ENCODE measurements at places on chromosomes 7 and 10.

DNA sequence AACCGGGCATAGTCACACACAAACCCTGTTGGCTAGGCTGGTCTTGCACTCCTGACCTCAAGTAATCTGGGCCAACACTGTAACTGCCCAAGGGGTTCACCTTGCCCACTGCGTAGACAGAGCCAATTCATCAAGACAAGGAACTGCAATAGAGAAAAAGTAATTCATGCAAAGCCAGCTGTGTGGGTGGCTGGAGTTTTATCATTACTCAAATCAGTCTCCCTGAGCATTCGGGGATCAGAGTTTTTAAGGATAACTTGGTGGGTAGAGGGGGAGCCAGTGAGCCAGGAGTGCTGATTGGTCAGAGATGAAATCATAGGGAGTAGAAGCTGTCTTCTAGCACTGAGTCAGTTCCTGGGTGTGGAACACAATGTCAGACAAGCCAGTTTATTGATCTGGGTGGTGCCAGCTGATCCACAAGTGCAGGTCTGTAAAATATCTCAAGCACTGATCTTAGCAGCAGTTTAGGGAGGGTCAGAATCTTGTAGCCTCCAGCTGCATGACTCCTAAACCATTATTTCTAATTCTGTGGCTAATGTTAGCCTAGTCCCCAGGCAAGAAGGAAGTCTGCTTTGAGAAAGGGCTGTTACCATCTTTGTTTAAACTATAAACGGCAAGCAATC, 15.6 kb upstream of the FXYD4 start:
- no peak for DNase-seq

- DNase-seq, result peak; percentile 89
These were observed 2.7 kb upstream of the MUC17 start for GRCh38 chr7:101017064-101017777.

- no peak for DNase-seq
These were observed 131.3 kb downstream of the FAM53B start for GRCh38 chr10:124612611-124613498.

GRCh38 chr10:101286248-101287046, 57.2 kb upstream of the LBX1 start:
- DNase-seq, result no peak

GRCh38 chr7:69981646-69982045, 383.4 kb downstream of the AUTS2 start:
- DNase-seq, result no peak

DNA sequence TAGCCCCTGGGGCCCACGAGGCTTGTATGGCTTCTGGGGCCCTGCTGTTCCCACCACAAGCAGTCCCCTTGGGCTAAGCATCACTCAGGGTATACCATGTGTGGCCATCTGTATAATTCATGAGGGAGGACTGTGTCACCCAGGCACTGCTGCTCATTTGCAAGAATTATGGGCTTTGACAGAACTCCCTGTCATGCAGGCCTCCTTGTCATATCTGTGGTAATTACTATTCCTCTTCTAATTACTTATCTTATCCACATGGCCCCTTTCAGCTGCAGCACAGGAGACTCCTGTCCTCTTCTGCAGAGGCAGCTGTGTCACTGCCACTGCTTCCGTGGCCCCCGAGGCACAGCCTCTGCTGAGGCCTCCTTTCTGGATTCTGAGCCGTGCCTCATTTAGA, 46.3 kb downstream of the LRMDA start:
- no peak for DNase-seq

GRCh38 chr10:18419945-18420344, 231.4 kb downstream of the NSUN6 start:
- no peak for DNase-seq

DNA sequence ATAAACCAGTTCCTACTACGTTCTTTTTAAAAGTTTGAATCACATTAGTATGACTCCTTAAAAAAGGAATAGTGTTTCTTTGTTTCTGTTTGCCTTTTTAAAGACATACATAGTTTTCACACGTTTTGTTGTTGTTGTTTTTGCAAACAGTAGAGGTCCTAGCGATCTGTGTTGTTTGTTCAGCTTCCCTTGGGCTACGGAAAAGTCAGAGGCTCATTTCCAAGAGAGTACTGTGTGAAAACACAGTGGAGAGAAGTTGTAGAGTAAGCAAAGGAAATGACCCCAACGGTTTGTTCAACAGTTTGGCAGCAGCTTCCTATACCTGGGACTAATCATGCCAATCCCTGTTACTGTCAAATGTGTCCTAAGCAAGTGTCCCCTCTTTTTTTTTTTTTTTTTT, 87.1 kb upstream of the STEAP1 start:
- DNase-seq, result no peak

DNA sequence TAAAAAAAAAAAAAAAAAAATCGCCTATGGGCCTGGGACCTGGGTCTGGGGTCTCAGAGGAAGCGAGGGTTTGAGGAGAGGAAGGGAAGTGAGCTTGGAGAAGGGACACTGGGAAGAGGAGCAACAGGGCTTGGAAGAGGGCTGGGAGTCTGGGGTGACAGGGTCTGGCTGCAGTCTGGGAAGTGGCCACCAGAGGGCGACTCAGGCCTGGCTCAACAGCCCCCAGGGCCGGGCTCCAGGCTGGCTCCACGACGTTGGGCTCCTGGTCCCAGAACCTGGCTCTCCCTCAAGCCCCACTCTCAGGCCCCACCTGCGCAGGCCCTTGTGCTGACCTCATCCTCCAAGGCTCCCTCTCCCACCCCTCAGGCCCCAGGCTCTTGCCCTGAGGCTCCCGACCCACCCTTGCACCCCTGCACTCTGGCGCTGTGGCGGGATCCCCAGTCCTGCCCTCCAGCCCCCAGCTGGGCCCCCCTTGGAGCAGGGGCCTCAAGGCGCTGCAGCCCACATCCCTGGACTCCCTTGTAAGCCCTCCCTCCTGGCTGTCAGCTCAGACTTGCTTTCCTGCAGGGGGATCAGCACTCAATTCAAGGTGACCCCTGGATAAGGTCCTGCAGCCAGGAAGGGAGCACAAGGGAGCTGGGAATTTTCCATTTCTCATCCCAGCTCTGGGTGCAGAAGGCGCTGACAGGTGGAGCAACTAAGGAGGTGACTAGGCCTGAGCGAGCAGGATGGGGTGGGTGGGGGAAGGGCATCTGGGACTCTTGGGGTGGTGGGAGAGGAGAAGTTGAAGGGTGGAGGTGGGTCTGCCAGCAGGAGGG, 5.4 kb upstream of the SPACDR start:
- peak; percentile 88 for DNase-seq

DNA sequence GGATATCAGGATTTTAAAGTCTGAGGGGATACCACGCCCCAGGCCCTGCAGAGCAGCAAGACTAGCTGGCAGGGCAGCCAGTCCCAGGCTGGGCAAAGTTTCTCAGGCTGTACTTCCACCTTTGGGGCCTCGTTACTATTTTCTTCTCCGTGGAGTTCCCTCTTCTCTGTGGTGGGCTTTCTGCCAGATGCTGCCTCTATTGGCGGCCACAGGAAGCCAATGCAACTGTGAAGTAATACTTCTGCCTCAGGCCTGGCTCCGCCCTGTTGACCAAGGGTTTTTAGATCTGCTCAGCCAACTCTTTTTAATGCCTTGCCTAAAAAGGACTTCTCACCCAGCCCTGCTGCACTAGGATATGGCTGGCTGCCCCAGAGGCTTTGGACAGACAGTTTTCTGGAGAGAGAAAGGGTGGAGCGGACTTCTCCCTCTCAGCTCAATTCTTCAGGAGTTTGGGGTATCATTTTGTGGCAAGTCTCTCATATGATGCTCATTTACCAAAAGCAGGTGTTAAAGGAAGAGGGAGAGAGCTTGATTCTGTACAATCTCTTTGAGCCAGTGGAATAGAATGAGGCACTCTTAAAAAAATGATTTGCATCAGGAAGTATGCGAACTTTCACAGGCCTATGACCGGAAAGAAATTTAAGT, 67.4 kb downstream of the HHEX start:
- DNase-seq, result peak; percentile 73

GRCh38 chr10:71635251-71635866, 84.2 kb downstream of the C10orf105 start:
- DNase-seq, result no peak

GRCh38 chr10:79052291-79053080, 16.3 kb upstream of the ZMIZ1 start:
- DNase-seq, result peak; percentile 42

GRCh38 chr7:27093184-27093895, 2.5 kb downstream of the HOXA1 start:
- DNase-seq, result no peak

GRCh38 chr7:13042605-13043236, 355.3 kb downstream of the ARL4A start:
- no peak for DNase-seq

DNA sequence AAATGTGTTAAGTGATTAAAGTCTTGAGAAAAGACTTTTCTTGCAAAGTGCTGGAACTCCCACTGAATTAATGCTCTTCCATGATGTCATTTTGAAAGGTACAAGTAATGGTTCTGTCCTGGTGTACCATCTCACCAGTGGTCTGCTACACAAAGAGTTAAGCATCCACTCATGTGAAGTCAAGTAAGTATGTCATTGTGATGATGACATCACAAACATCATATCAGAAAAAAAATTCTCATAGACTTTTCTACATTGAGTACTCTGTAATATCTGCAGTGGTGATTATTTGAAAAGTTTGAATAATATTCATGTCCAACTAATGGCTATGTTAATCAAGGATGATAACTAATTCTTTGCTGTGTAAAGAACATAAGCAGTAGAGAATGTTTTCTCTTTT, 22.6 kb downstream of the WDR11 start:
- no peak for DNase-seq

DNA sequence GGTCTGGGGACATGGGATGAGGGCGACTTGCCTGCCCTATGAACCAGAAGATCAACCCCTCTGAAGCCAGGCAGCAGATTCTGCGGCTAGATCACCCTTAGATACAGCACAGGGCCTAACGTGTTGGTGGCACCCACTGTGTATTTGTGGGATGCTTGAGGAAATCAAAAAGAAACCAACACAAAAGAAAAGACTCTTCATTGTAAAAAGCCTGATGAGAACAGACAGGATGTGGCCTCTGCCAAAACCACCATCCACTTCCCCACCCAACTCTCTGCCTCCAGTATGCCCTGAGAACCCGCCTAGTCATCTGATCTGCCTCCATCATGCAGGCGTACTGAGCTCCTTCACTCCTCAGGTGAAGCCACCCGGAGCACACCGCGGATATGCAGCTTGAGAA, 97.2 kb upstream of the INSYN2A start:
- DNase-seq, result no peak

- no peak for DNase-seq
These were observed 27.9 kb downstream of the LRRC20 start for GRCh38 chr10:70354556-70354955.

Measured in left hindlimb (tissue), 1 donor.